ENCODE measurements at places on chromosomes 12 and 14.

DNA sequence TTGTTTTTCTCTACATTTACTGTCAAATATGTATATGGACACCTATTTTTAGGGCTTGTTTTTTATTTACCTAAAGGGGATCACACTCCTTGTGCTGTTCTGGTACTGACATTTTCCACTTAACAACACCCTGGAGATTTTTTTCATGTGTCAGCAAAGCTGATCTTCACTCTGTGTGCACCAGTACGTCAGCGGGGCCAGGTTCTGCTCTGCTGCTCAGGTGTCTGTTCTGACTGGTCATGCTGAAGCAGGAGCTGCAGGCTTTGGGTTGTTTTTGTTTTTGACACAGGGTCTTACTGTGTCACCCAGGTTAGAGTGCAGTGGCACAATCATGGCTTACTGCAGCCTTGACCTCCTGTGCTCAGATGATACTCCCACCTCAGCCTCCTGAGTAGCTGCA lies 81.9 kb upstream of the CCND2 start:
- no peak for DNase-seq

DNA sequence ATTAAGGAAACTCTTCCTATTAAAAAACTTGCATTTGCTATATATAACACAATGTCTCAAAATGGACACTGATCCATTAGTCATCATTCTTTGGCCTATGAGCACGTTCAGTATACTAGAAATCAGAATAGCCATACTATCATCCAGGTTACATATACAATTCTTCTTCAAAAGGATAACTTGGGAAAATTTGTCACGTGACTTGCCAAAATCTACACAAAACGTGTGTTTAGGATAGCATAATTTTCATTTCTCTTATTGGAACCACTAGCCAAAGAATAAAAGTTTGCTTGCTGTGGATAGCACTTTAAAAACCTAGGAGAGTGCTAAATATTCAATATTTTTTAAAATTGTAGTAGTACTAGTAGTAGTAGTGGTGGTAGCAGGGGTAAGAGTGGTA lies 714.3 kb upstream of the FOXG1 start:
- no peak for DNase-seq

DNA sequence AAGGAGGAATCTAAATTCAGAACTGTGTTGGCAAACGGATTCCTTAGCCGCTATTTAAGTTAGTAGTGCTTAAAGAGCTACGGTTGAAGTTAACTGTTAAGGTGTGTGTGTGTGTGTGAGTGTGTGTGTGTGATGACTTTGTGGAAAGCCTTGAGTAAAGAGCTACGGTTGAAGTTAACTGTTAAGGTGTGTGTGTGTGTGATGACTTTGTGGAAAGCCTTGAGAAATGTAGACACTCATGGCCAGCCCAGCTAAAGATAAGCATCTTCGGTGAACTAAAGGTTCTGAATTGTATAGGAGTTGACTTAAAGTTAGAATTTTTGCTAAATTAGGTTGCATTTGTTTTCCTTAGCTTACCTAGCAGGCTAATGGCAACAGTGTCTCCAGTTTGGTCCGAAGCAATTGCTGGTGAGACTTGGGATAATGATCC lies 1.4 kb downstream of the KTN1 start:
- DNase-seq: no peak

DNA sequence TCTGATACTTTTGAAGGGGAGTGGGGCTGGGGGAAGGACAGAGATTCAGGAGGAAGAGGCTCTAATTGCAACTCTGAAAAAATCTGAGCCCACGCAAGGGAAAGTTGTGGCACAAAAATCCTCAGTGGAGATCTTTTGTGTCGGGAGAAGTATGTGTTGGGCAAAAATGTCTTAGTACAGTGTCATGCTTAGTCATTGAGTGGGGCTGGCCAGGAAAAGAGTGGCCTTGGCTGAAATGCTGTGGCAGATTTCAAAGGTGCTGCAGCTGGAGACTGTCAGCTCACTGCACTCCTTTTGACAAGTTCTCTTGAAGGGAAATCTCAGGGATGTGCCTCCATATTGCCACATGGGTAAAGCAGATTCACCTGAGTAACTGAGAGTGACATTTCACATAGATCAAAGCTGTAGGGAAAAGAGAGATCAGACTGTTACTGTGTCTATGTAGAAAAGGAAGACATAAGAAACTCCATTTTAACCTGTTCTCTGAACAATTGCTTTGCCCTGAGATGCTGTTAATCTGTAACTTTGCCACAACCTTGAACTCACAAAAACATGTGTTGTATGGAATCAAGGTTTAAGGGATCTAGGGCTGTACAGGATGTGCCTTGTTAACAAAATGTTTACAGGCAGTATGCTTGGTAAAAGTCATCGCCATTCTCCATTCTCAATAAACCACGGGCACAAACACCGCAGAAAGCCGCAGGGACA lies 36.0 kb upstream of the GLIPR1 start:
- no peak for DNase-seq

Measured in right forelimb (tissue), 1 donor.